Stimulated activated CD8-positive, alpha-beta memory T cell treated with anti-CD3 and anti-CD28 coated beads, Interleukin-4, amount 100 ng/mL, for 1 hour (primary cell): ENCODE measurements at places on chromosomes 5 and 9.

GRCh38 chr5:17343675-17344074 lies 126.2 kb downstream of the BASP1 start:
- no peak for DNase-seq

- no peak for DNase-seq
Measured at GRCh38 chr5:10498350-10498749, 56.7 kb downstream of the ROPN1L start.

GRCh38 chr5:39500551-39501175 lies 75.9 kb upstream of the DAB2 start:
- DNase-seq, result no peak

DNA sequence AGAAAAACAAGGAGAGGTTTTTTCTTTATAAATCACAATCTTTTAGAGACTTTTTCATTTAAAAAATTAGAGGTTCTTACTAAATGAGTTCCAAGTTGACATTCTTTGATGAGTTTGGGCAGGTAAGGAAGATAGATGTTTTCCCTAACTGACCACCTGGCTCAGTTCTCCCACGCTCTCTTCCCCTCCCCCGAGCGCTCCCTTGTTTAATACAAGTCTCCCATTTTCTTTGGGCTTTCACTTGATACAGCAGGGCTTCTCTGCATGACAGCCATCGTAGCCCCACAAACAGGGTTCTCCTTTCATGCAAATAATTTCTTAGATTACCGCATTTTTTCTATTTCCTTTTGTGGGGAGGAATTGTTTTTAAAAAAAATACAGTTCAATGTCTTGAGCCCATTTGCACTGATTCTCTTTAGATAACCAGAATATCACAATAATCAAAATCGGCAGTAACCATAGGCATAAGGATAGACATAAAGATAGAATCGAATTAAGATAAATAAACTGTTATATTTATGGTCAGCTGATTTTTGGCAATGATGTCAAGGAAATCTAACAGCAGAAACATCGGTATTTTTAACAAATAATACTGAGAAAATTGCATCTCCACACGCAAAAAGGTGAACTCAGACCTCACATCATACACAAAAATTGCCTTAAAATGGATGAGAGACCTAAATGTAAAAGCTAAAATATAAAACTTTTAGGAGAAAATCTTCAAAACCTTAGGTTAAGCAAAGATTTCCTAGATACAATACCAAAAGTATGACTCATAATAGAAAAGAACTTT lies 325.4 kb downstream of the PIK3R1 start:
- DNase-seq, result no peak

- DNase-seq, result no peak
Measured at GRCh38 chr5:128435861-128436260, 102.2 kb downstream of the FBN2 start.

DNA sequence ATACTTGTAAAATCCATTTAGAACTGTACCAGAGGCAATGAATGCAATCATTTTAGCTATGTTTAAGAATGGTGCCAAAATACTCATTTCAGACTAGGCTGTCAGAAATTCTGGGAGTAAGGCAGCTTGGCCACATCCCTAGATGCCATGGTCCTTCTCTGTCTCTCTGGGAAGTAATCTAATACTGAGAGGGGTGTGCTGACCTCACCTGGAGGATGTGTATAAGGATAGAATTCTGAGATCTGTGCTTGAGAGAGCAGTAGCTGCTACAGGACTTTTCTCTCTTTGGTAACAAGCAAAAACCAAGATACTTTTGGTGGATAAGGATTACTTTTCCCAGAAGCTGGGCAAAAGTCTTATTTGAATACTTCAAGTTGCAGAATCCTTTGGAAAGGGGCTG lies 68.1 kb upstream of the MRPS30 start:
- DNase-seq, result no peak

DNA sequence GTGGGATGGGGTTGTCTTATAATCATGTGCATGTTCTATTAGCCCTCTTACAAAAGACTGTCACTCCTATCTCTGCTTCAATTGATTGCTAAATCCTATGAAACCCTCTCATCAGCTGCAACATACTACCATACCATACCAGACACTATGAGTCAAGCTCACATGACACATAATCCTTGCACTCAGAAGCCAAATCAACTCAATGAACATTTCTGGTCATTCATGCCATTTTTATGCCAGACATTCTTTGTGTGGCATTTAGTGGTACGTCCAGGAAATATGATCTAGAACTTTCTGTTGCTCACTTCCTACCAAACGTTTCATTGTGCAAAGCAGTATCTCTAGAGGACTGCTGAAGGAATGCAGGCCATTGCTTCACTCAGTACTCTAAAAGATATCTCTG lies 159.2 kb upstream of the GNA14 start:
- DNase-seq, result no peak

DNA sequence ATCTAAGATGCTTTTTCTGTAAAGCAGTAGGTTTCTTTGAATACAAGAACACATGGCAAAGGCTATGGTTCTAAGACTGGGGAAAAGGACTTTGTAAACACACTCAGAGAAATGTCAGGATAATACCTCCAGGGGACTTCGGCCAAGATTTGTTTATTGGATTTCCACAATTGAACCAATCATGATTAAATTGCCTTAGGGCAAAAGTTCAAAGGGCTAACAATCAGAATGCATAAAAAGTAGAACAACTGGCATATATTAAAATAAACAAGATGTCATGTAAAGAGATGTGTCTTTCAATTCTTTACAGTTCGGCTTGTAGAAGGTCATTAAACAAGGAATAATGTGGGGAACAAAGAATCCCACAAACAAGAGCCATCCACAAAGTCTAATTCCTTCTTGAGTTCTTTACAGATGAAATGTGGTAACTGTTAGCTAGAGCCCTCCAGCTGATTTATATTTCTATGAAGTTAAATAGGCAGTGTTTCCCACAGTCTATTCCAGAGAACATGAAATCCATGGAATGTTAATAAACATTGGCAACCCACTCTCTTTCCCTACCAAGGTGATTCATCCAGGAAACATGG lies 565.5 kb downstream of the ZNF608 start:
- no peak for DNase-seq

GRCh38 chr9:2173170-2173569 lies 158.0 kb downstream of the SMARCA2 start:
- DNase-seq, result no peak

DNA sequence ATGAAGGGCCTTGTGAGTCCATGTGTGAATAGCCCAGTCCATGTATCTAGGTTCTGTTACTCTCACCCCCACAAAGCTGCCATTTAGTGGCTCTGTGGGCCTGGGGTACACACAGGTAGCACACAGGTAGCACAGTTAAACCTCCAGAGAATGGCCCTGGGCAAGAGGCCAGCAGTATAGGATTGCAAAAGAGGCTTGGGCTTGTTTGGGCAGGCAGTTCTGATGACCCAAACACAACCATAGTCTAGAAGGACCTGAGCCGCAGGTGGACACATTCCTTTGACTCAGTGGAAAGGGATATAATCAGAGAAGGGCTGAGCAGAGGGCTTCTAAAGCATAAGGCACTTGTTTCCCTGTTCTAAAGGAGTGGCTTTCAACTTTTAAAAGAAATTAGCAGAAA lies 326.8 kb upstream of the SGCD start:
- no peak for DNase-seq

DNA sequence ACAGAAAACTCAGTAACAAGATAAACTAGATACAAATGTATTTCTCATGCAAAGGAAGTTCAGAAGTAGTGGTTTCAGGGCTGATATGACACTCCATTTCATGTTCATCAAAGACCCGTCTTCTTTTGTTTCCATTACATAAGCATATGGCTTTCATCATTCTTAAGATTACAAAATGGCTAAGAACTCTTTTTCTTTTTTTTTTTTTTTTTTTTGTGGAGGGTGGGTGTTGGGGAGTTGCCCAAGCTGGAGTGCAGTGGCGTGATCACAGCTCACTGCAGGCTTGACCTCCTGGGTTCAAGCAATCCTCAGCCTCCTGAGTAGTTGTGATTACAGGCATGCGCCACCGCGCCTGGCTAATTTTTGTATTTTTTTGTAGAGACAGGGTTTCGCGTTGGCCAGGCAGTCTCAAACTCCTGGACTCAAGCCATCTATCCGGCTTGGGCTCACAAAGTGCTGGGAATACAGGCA lies 22.0 kb upstream of the PTBP3 start:
- DNase-seq, result no peak

DNA sequence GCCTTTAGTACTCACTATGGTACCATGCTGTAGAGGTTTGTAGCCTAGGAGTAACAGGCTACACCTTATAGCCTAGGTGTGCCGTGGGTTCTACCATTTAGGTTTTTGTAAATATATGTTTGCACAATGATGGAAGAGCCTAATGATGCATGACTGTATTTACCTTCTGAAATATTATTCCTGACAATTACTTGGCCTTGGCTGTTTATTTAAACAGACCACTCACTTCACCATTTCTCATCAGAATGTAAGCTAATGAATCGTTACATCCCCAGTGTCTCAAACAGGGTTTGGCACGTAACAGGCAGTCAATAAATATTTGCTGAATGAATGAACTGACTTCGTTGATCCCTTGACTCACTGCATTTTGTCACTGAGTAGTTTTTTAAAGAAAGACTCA lies 93.1 kb downstream of the MED27 start:
- no peak for DNase-seq

GRCh38 chr9:88777498-88778312 lies 213.6 kb upstream of the S1PR3 start:
- DNase-seq, result no peak

GRCh38 chr9:105911104-105911911 lies 217.0 kb downstream of the TMEM38B start:
- DNase-seq, result no peak

DNA sequence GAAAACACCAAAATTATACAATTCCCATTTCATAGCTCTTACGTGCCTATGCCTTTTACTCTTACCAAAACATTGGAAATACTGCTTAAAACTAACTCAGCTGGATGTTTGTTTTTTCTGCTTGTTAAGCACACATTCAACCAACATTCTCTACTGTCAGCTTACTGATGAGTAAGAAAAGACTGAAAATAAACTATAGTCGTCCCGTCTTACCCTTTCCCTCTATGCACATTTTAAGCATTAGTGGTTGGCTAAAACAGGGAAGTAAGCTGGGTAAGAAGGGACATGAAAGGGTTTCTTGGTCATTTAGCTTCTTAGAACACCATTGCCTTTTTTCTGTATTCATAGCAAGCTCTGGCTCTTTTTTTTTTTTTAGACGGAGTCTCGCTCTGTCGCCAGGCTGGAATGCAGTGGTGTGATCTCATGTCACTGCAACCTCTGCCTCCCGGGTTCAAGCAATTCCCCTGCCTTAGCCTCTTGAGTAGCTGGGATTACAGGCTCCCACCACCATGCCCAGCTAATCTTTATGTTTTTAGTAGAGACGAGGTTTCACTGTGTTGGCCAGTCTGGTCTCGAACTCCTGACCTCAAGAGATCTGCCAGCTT lies 232.1 kb upstream of the PCSK5 start:
- no peak for DNase-seq

DNA sequence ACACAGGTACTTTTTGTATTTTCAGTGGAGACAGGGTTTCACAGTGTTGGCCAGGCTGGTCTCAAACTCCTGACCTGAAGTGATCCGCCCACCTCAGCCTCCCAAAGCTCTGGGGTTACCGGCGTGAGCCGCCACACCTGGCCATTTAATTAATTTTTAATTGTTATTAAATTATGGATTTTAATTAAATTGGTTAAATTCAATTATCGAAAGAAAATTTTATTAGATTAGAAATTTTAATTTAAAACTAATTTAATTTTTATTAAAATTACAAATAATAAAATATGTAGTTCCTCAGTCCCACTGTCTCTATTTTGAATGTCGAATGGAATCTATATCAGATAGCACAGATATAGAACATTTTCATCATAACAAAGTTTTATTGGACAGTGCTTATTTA lies 416.5 kb downstream of the GABRG2 start:
- no peak for DNase-seq

DNA sequence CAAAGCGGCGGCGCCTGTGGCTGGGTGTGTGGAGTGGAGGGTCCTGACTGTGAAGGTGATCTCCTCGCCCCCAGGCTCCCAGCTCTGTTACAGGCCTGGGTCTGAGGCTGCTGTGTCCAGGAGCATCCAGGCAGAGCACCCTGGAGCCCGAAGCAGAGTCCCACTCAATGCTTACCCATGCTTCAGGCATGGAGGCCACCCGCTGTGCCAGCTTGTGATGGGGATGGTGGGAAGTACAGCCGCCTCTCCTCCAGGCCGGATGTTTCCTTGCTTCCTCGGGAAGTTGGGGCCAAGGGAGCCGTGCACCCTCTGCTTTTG lies 255.9 kb upstream of the IRX1 start:
- DNase-seq, result no peak

DNA sequence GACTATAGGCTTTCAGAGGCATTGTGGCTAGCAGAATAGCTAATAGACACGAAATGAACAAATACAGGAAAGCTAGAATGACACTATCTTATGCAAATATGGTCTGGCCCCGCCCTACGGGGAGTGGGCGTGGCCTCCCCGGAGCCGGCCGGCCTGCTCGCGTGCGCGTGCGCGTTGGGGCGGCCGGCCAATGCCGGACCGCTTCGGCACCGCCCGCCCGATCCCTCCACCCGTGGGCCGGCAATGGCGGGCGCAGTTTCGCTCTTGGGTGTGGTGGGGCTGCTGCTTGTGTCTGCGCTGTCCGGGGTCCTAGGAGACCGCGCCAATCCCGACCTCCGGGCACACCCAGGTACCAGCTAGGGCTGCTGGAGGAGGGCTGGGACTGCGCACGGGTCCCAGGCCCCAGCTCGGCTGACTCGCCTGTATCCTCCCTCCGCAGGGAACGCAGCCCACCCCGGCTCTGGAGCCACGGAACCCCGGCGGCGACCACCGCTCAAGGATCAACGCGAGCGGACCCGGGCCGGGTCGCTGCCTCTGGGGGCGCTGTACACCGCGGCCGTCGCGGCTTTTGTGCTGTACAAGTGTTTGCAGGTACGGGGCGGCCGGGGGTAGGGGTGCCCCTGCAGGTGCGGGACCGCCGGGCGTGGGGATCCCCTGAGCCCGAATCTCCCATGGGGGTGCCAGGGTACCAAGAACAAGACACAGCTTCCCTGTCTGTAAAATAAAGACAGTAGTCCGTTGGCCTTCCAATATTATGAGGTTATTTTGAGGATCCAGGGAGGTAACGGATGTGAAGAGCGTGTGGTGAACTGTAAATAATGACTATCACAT lies at the start of gene CCDC107:
Gene CCDC107 (plus strand): TSS at position 156 of the 831 bp plus-strand sequence. CDS start 88 bp downstream, at position 244.
- peak; percentile 69 for DNase-seq

DNA sequence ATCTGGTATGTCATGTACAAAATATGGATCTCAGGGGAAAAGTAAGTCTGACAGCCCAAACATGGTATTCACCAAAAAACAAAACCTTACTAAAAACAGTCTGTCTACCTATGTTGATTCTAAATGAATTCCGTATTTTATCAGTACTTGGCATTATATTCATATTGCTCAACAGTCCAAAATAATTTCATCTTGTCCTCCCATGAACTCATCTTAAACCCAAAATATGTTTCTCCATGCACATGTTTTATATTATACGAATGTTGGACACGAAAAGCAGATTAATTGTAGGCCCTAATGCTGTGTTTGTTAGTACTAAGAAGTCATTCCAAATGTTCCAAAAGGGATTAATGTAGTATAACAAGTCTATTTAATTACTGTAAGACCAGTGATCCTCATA lies 20.1 kb downstream of the NFIB start:
- DNase-seq, result no peak

DNA sequence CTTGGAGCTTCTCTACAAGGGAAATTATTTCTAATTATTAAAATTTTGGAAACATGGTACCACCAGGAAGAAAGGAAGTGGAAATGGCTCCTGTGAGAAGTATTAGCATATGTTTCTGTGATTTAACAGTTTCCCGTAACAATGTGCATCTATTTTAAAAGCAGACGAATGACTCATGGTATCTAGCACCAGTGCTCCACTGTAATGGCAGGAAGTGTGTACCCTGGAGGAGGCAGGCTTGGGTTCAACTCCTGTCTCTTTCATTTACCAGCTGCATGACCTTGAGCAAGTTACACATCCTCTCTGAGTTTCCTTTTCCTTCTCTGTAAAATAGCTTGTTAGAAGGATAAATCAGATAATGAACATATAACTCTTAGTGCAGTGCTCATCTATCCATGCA lies 41.0 kb upstream of the ANGPTL2 start:
- DNase-seq, result no peak
